Lung (tissue), 17 donors: ENCODE measurements at places on chromosomes 1 and 21. TPM values are rescaled to one million over a fixed set of nuclear protein-coding genes. Genes with fewer than 3 reads are reported as not detected.

Gene ANKRD34A
- 0.45 TPM for polyA plus RNA-seq

Gene KCNT2
- polyA plus RNA-seq, result 1.0 TPM

Gene MARK1
- 1.3 TPM for polyA plus RNA-seq

Gene CAMK1G
- polyA plus RNA-seq, result 0.14 TPM

Gene SLC16A4
- polyA plus RNA-seq, result 4.6 TPM

Gene TMPRSS2
- 46.2 TPM for polyA plus RNA-seq

Gene NT5C1A
- polyA plus RNA-seq, result not detected

Gene RPRD2
- 7.2 TPM for polyA plus RNA-seq

Gene LCE2B
- polyA plus RNA-seq, result not detected

Gene GOLT1A
- polyA plus RNA-seq, result 23.8 TPM

Gene SPATA45
- polyA plus RNA-seq, result not detected

Gene CTSS
- 79.2 TPM for polyA plus RNA-seq
